ENCODE measurements at places on chromosomes 6 and 20.

DNA sequence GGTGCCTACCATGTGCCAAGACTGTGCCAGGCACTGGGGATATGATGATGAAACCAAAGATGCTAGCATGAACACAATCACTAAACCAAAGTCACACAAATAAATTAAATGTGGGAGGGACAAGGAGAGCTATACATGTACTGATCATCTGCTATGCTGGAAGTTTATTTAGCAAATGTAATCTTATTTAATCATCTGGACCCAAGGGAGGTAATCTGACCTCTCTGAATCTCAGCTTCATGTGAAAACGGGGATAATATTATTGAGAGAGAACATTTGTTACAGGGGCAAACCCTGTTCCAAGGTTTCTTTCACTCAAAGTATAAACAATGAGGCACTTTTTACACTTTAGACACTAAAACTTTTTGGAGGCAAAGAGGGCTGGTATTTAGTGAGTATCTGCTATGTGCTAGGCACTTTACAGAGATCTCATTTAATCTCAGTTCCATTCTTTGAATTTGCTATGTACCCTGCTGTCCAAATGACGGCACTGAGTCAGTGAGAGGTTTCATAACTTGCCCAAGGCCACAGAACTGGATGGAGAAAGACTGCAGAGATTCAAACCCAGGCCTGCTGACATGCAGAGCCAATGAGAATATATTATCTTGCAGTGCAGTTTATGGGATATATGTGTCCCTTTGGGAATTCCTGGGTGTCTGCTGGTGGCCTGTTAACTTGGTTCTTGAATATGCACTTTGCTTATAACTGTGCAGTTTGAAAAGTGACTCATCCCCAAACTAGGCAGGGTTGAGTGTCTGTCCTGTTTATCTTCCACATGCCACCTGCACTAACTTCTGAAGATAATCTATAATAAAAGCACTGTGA, 3.3 kb upstream of the ASXL1 start:
- DNase-seq = no peak

DNA sequence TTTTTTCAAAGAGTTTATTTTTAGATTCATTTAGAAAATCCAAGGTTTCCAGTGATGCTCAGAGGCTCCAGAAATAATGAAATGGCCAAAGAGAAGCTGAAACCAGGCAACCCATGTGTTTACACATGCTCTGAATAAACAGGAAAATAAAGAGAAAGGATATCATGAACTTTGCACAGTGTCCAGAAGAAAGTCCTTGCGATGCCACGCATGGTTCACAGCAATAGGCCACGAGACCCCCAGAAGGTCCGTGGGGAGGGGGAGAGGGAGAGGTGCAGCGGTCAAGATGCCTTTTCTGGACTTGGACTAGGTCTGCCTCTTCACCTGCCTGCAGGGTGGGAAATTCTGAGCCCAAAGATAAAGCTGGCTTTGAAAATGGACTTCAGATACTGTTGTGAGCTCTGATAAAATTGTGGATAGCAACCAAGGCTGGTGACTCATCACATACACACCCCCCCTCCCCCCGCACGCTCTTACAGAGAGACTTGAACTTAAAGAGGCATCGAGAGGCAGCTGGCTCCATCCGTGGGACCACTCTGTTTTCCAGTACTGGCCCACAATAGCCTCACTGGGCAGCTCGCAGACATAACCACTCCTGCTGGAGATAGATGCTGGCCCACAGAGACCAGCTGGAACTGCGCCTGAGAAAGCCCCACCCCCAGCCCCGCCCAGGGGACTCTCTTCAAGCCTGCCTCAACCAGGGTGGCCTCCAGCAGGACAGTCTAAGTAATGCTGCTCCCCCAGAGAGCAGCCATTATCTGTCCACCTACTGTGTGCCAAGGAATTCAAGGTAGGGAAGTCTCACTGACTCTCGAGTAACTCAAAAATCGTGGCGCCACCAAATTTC, 21.2 kb upstream of the NFATC2 start:
- DNase-seq = no peak

DNA sequence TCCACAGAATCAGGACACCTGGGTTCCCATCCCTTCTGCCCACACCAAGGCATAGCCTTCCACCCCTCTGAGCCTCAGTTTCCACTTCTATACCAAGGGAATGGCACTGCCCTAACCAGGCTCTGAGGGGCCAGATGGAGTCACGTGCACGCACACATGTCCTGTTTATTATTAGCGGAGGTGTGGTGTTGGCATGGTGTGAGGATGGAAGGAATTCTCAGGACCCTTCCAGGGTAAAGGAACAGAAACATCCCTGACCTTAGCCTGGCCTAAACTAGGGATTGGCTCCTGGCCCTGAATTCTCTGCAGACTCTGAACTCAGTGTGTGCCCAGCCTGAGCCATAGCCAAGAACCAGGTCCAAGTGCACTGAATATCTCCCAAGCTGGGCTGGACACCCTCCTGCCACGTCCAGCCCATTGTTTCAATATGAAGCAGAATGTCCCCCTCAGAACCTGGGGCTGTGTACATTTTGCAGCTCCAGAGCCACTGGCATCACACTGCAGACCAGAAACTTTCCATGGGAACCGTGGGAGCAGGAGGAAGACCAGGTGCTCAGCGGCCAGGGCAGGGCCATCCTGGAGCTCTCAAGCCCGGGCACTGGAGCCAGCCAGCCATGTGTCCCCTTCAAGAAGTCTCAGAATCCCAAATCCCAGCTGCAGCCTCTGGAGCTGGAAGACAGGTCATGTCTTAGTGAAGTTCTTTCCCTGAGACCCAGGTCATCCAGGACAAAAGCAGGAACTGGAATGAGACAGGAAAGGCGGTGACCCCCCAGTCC, 208.4 kb downstream of the ANKRD60 start:
- DNase-seq = no peak

DNA sequence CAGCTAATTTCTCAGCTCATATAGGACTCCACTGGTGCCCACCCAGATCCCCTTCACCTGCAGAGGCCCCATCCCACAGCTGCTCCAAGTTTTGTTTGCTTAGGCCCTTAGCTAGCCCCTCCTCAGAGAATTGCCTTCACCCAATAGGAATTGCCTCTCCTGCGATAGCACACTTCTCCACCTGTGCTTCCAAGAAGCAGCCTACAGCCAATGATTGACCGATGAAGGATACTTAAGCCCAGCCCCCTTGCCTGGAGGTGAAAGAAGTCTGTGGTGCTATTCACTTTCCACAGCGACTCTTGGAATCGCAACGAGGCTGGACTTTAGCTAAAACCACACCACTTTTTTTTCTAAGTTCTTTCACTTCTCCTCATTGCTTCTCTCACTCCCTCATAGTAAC, 353.2 kb upstream of the BTBD3 start:
- no peak for DNase-seq
